ENCODE measurements at places on chromosomes 6 and 20. TPM values are rescaled to one million over a fixed set of nuclear protein-coding genes. Genes with fewer than 3 reads are reported as not detected.

The LY6G6F gene
- not detected for total RNA-seq

The TFAP2B gene
- not detected for total RNA-seq

The C20orf96 gene
- total RNA-seq, result 0.53 TPM

The TRIM15 gene
- total RNA-seq, result not detected

The ITPR3 gene
- total RNA-seq, result 31.9 TPM

The RAB44 gene
- total RNA-seq, result not detected

The ERVFRD-1 gene
- not detected for total RNA-seq

The EGFL8 gene
- 1.2 TPM for total RNA-seq

The DEFB114 gene
- total RNA-seq, result not detected

The DEFB116 gene
- total RNA-seq, result not detected

The ADRM1 gene
- 186 TPM for total RNA-seq

The POU5F1 gene
- not detected for total RNA-seq

The UNC5CL gene
- not detected for total RNA-seq

The RTF2 gene
- 92.3 TPM for total RNA-seq

The EFCAB8 gene
- not detected for total RNA-seq

The TREML2 gene
- total RNA-seq, result not detected

The PAK5 gene
- not detected for total RNA-seq

The TMEM170B gene
- 0.35 TPM for total RNA-seq

The BFSP1 gene
- total RNA-seq, result 2.3 TPM

The DEFB132 gene
- not detected for total RNA-seq

The CCN2 gene
- total RNA-seq, result 34.0 TPM

The SLC22A7 gene
- not detected for total RNA-seq

The KIF13A gene
- total RNA-seq, result 18.3 TPM

The OR10C1 gene
- total RNA-seq, result not detected

The C20orf202 gene
- not detected for total RNA-seq

The OPN5 gene
- not detected for total RNA-seq
